ENCODE measurements at places on chromosomes 6 and 20.
A peak's percentile ranks its signal among the peaks of the same experiment; 100 is the strongest.

DNA sequence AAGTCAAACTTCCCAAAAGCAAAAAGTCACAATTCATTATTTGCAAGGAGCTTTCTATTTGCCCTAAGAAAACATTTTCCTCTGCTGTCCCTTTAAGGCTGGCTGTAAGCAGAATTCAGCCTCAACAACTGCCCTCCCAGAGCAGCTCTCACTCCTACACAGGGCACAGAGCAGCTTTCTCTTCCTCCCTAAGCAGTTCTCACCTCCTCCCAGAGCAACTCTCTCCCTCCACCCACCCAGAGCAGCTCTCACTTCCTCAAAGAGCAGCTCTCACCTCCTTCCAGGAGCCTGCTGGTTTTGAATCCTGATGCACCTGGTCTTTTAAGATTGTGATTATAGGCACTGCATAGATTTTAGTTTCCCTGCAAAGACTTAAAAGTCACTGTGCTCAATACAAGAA is 120.6 kb upstream of the TMEM181 start:
- H3K4me3 ChIP-seq = no peak overlapping the region

- no peak overlapping the region for H3K4me3 ChIP-seq
- H3K4me1 ChIP-seq = no peaks in the 10 kb centered on the region
- DNase-seq = no peak
- no peaks in the 10 kb centered on the region for H3K36me3 ChIP-seq
Measured at GRCh38 chr20:13868331-13868730, 83.5 kb downstream of the NDUFAF5 start.

GRCh38 chr6:115766745-115767462 is 293.8 kb downstream of the FRK start:
- no peaks in the 10 kb centered on the region for H3K27me3 ChIP-seq
- H3K27ac ChIP-seq = no peak overlapping the region
- no peak overlapping the region for H3K4me3 ChIP-seq
- no peaks in the 10 kb centered on the region for H3K4me1 ChIP-seq
- no peaks in the 10 kb centered on the region for H3K36me3 ChIP-seq

DNA sequence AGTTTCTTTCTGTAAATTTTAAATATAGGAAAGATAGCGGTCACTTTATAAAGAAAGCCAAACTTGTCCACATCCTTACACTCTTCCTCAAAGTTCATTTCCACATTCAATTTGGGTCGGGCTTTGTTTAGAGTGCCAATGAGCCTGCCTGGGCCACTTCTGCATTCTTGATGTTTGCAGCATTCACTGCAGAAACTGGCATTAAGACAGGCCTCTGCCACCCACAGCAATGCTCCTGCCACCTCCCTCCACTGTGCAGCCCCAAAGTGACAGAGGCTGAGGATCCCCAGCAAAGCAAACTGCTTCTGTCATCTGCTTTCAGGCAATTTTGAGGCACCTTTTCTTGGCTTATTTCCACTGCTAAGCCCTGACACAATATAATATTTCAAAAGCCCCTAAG is 61.2 kb downstream of the TNFAIP3 start:
- no peak for DNase-seq
- no peaks in the 10 kb centered on the region for H3K4me1 ChIP-seq
- H3K36me3 ChIP-seq = no peaks in the 10 kb centered on the region
- H3K27ac ChIP-seq = no peak overlapping the region
- H3K4me3 ChIP-seq = no peak overlapping the region

GRCh38 chr6:169866140-169866534 is 114.7 kb downstream of the ERMARD start:
- H3K36me3 ChIP-seq = no peaks in the 10 kb centered on the region
- H3K4me1 ChIP-seq = no peaks in the 10 kb centered on the region
- no peak for DNase-seq
- H3K4me3 ChIP-seq = no peak overlapping the region
- H3K27me3 ChIP-seq = no peaks in the 10 kb centered on the region
- H3K27ac ChIP-seq = no peak overlapping the region

GRCh38 chr6:14713008-14713960 is 532.6 kb upstream of the JARID2 start:
- H3K27me3 ChIP-seq = no peaks in the 10 kb centered on the region
- no peaks in the 10 kb centered on the region for H3K4me1 ChIP-seq
- H3K4me3 ChIP-seq = no peak overlapping the region
- no peaks in the 10 kb centered on the region for H3K36me3 ChIP-seq

- no peak overlapping the region for H3K4me3 ChIP-seq
- no peaks in the 10 kb centered on the region for H3K36me3 ChIP-seq
- no peaks in the 10 kb centered on the region for H3K4me1 ChIP-seq
- no peaks in the 10 kb centered on the region for H3K27me3 ChIP-seq
- no peak overlapping the region for H3K27ac ChIP-seq
Measured at GRCh38 chr6:69974193-69974592, 107.8 kb downstream of the COL19A1 start.

DNA sequence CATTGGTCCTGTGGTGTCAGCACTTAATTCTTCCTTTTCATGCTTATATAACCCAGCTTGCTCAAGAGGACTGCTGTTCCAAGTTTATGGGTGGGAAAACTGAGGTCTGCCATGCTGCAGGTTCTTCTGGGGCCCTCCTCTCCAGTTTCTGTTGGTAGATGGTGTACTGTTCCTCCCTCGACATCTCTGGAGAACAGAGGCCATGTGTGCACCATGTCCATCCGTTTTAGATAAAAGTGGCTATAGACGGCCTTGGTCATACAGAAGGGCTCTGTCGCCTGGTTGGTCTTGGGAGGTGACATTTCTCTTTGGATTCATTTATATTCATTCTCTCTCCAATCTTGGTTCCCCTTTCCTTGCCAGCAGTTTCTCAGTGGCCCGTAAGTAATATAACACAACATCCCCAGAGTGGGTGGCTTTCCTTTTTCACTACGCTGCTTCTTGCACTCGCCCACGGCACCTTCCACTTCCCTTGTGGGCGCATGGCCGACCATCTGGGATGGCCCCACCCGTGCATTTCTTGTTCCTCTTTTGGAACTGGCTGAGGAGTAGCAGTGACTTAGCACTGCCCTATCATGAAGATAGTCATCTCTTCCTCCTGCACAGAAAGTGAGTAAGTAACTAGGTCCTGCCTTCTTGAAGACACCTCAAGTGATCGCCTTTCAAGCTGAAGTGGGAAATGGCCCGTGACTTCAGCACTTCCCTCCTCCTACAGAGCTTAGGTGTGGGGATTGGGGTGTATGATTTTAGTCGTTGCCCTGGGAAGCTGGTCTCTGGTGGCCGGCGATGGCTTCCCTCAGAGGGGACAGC is 94.2 kb downstream of the RREB1 start:
- DNase-seq = no peak
- no peaks in the 10 kb centered on the region for H3K36me3 ChIP-seq
- H3K4me3 ChIP-seq = no peak overlapping the region
- H3K4me1 ChIP-seq = peaks cover 5% of the 10 kb centered on the region
- H3K27ac ChIP-seq = peak overlapping the region; percentile 68

DNA sequence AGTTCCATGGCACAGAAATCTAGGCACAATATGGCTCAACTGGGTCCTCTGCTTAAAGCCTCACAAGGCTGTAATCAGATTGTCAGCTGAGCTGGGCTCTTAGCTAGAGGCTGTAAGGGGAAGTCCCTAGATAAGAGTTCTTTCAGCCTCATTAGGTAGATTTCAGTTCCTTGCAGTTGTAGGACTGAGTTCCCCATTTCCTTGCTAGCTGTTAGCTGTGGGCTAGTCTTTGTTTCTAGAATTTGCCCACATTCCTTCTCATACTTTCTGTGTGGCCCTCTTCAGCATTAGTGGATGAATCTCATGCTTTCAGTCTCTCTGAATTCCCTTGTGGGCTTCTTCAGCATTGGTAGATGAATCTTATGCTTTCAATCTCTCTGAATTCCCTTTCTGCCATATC is 71.0 kb upstream of the MRAP2 start:
- no peaks in the 10 kb centered on the region for H3K36me3 ChIP-seq
- H3K4me1 ChIP-seq = no peaks in the 10 kb centered on the region
- no peak for DNase-seq

GRCh38 chr6:78836598-78836997 is 30.8 kb upstream of the IRAK1BP1 start:
- no peak overlapping the region for H3K4me3 ChIP-seq
- DNase-seq = no peak
- H3K27ac ChIP-seq = no peak overlapping the region
- H3K4me1 ChIP-seq = no peaks in the 10 kb centered on the region
- no peaks in the 10 kb centered on the region for H3K27me3 ChIP-seq

- no peaks in the 10 kb centered on the region for H3K4me1 ChIP-seq
- H3K27ac ChIP-seq = no peak overlapping the region
- DNase-seq = peak; percentile 36
- H3K4me3 ChIP-seq = no peak overlapping the region
Measured at GRCh38 chr6:38169977-38170526, 350.5 kb downstream of the ZFAND3 start.

DNA sequence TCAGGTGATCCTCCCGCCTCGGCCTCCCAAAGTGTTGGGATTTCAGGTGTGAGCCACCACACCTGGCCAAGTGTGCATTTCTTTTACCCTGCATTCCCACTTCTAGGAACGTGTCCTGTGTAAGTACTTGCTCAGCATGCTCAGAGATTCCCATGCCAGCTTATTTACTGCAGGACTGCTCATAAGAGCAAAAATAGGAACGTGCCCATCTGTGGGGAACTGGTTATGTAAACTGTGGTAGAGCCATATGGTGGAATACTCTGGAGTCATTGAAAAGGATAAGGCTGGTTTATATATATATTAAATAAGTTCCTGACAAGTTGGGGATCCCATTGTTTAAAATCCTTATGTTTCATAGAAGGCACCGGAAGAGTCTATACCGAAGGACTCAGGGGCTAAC is 38.2 kb upstream of the FANCE start:
- H3K36me3 ChIP-seq = no peaks in the 10 kb centered on the region
- no peak for DNase-seq
- no peak overlapping the region for H3K4me3 ChIP-seq

DNA sequence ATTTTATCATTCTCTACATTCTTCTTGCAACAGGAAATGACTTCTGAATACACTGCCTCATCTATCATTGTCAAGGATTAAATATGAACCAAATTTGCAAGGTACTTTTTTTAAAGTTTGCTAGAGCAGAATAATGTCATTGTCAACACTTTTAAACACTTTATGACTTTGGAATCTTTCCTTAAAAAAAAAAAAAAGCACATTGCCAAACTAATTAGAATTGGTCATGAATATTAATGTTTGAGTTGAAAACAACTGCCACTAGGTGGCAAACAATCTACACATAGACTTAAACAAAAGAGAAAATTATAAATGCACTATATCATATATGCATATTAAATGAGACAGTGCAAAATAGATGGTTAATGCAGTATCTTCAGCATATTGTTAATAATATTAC is 32.5 kb upstream of the TMEM244 start:
- H3K27me3 ChIP-seq = no peaks in the 10 kb centered on the region
- H3K4me1 ChIP-seq = no peaks in the 10 kb centered on the region
- H3K27ac ChIP-seq = no peak overlapping the region
- no peak for DNase-seq
- H3K4me3 ChIP-seq = no peak overlapping the region
- H3K36me3 ChIP-seq = no peaks in the 10 kb centered on the region

- DNase-seq = no peak
- H3K4me3 ChIP-seq = no peak overlapping the region
- no peaks in the 10 kb centered on the region for H3K27me3 ChIP-seq
- H3K36me3 ChIP-seq = no peaks in the 10 kb centered on the region
Measured at GRCh38 chr6:134339216-134339615, 21.3 kb upstream of the SGK1 start.

- H3K27ac ChIP-seq = no peak overlapping the region
- no peaks in the 10 kb centered on the region for H3K4me1 ChIP-seq
- H3K36me3 ChIP-seq = no peaks in the 10 kb centered on the region
- H3K4me3 ChIP-seq = no peak overlapping the region
- H3K27me3 ChIP-seq = no peaks in the 10 kb centered on the region
- DNase-seq = no peak
Measured at GRCh38 chr6:14444295-14444972, 326.9 kb downstream of the CD83 start.

DNA sequence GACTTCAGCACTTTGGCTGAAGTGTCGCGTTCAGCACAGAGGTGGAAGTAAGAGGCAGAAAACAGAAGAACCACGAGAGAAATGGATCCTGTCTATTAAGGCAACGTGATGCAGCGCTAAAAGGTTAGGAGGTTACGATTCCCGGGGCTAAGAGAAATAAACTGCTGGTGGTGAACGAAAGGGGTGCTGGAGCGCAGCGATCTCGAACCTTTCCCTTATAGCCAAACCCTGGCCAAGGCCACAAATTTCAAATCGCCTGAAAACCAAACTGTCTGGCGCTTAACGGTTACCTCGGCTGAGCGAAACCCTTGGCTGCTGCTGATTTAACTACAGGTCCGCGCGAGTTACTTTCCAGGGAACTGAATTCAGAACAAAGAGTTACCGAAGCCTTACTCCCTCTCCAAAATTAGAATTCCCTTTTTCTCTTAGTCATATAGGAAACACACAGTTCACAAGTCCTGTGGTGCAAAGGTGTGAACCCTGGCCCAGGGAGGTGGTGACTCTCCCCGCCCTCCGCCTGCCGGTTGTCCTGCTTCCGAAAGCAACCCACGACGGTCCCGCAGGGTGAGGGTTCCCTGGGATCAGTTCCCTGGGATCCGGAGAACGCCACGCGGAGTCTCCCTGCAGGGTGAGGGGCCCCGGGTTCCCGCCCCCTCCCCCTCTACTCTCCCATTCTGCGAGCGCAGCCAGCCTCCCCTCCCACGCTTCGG is 1.3 kb upstream of the SLC35D3 start:
- peak overlapping the region; percentile 35 for H3K4me3 ChIP-seq
- H3K27ac ChIP-seq = no peak overlapping the region
- H3K27me3 ChIP-seq = peaks cover 16% of the 10 kb centered on the region
- H3K36me3 ChIP-seq = no peaks in the 10 kb centered on the region
- no peak for DNase-seq

GRCh38 chr6:90175627-90176538 is 120.8 kb downstream of the BACH2 start:
- peak; percentile 75 for DNase-seq
- H3K27me3 ChIP-seq = no peaks in the 10 kb centered on the region
- peak overlapping the region; percentile 55 for H3K27ac ChIP-seq
- H3K4me1 ChIP-seq = no peaks in the 10 kb centered on the region
- H3K36me3 ChIP-seq = no peaks in the 10 kb centered on the region
- H3K4me3 ChIP-seq = no peak overlapping the region

- H3K27me3 ChIP-seq = no peaks in the 10 kb centered on the region
- peak overlapping the region; percentile 94 for H3K27ac ChIP-seq
- DNase-seq = no peak
- H3K4me1 ChIP-seq = peaks cover 39% of the 10 kb centered on the region
Measured at GRCh38 chr20:31713312-31714273, 9.1 kb downstream of the BCL2L1 start.

GRCh38 chr6:378958-379409 is 12.6 kb upstream of the IRF4 start:
- H3K36me3 ChIP-seq = no peaks in the 10 kb centered on the region
- H3K27me3 ChIP-seq = no peaks in the 10 kb centered on the region
- DNase-seq = no peak
- H3K27ac ChIP-seq = no peak overlapping the region

GRCh38 chr20:20729563-20729962 is 17.1 kb upstream of the RALGAPA2 start:
- H3K27ac ChIP-seq = no peak overlapping the region
- no peaks in the 10 kb centered on the region for H3K27me3 ChIP-seq
- H3K4me1 ChIP-seq = no peaks in the 10 kb centered on the region

DNA sequence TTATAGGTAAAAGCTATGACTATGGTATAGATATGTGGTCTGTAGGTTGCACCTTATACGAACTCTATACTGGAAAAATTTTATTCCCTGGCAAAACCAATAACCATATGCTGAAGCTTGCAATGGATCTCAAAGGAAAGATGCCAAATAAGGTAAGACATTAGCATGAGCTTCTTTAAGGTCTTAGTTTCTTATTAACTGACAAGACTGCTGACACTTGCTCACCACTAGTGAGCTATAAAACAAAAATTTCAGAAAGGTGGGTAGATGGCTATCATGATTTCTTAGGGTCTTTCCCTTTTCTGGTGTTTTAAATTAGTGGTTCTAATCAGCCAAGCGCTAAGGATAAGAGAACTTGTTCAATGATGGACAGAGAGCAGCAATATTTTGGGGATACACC is 21.9 kb downstream of the FAM217A start:
- no peaks in the 10 kb centered on the region for H3K36me3 ChIP-seq
- no peak overlapping the region for H3K27ac ChIP-seq
- DNase-seq = no peak
- H3K4me3 ChIP-seq = no peak overlapping the region

Data from prostate gland (tissue), 2 donors.